ENCODE measurements at places on chromosomes 2 and 18.

DNA sequence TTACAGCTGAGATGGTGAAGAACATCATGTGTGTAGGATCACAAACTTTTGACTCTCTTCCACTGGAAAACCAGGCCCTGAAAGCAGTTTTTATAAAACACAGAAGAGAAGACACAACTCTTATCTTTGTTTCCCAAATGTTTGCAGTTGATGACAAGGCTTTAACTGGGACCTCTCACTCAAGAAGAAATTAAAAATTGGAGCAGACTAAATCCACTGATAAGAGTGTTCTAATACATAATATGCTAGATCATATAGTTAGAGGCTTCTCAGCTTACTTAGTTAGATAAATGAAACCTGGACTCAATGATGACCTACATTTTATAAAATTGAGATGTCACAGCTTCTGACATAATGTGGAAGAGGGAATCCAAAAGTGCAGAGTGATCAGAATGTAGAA, 158.3 kb upstream of the WDSUB1 start:
- no peak for DNase-seq

DNA sequence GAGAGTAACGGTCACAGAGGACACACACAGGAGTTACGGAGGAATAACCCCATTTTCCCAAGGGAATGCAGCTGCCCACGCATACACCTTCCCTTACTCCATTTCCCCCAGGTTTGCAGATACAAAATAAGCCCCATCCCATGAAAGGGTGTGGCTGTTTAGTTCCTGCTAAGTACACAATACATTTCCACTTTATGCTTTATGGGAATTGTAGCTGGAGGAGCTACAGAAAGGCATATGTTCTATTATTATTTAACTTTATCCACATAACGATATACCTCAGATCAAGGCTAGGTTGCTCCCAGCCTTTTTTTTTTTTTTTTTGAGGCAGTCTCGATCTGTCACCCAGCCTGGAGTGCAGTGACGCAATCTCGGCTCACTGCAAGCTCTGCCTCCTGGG, 22.7 kb upstream of the INO80D start:
- DNase-seq = no peak

DNA sequence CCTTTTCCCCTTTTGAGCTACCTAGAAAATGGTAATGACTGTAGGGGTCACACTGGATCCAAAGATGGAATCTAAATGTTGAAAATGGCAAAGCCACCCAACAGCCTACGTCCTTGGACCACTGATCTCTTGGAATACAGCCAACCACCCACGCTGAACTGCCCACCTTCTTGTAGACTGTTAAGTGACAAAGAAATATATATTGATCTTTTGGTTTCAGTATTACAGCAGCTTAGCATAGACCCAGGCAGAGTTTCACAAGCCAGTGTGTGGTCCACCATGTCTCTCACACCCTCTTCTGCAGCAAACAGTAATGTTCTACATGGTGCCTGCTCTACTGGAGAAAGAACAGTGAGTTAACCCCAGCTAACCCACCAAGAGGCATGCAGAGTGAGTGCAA, 20.2 kb downstream of the CACNB4 start:
- DNase-seq = no peak

- no peak for DNase-seq
These were observed 17.4 kb downstream of the ZNF521 start for GRCh38 chr18:25334588-25334987.

DNA sequence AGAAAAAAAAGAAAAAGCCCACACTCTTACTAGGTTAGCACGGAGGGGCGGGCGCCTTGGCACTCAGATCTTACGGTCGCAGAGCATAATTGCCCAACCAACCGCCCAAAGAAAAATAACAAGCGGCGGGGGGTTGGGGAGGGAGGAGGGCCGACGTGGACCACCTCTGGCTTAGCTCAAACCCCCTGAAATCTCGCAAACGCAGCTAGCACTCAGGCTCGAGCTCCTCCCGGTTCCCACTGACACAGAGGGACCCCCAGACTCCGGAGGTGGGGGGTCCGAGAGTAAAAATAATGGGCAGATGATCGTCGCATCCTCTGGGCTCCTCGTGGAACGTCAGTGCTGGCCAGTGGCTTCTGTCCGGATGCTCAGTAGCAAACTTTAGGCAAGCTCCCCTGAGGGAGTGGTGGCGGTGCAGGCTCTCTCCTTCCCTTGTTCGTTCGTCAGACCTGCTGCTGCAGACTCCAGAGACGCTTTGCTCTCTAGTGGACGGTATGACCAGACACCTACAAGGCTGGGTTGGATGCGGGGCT, 12.0 kb downstream of the CATIP start:
- DNase-seq = peak; percentile 74

Measured in common myeloid progenitor, CD34-positive (primary cell).